ENCODE measurements at places on chromosomes 3 and 15.

DNA sequence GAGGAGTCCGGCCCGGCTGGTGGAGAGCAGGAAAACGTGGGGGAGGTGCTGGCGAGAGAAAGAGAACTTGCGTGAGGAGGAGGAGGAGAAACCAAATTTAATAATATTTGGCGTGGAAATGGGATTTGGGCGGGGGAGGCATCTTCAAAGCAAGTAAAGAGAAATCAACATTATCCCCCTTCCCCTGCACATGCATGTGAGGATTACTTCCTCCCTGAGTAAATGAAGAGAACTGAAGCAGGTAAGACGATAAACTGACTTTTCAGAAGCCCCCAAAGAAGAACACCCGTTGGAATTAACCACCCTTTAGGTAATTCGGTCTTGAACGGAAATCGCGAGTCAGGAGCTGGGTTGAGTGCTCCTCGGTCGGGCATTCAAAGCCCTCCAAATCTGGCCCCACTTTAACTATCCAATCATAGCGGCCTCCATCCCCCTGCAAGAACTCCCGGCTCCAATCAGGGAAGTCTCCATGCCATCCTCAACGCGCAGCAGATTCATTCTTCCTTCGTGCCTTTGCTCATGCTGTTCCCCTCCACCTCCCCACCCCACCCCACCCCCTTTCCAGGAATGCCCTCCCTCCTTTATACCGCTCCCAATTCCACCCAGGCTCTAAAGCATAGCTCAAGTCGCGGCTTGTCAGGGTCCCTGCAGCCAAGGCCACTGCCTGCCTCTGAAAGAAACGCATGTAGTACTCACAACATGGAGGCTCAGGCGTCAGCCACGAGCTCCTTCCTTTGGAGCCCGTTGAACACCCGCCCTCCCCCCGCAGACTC is 545 bp upstream of the RFX7 start:
- DNase-seq = peak; percentile 66

DNA sequence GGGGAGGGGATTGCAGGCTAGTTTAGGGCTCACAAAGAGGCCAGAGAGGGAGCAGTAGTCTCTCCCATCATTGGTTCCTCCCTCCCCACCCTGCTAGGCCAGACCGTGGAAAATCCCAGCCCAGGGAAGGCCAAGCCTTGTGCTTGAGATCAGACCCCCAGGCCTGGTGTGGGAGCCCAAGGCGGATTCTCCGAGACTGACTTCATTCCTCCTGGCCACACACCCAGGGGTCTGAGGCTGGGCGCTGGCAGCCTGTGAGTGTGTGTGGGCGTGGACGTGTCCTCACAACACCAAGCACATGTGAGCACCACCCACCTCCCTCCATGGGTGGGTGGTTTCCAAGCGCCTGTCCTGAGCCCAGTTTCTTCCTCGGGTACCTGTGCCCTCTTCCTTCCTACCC is 4.1 kb downstream of the LOXL1 start:
- no peak for DNase-seq

DNA sequence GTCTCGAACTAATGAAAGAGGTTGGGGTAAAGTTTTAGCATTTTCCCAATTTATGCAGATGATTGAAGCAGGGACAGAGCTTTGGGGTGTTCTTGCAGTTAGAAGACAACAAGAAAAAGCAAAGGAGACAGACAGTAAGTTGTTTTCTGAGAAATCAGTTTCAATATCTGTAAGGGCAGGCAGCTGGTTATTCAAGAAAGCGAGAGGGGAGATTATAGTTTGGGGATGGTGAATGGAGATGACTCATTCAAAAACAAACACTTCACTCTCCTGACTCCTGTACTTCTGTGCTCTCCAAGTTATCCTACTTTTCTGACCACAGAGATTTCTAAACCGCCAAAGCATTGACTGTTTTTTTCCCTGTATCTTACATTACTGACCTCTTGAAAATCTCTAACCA is 352.0 kb downstream of the GAP43 start:
- DNase-seq = no peak

- no peak for DNase-seq
These were observed 249.9 kb downstream of the ROBO1 start for GRCh38 chr3:79517766-79518413.

DNA sequence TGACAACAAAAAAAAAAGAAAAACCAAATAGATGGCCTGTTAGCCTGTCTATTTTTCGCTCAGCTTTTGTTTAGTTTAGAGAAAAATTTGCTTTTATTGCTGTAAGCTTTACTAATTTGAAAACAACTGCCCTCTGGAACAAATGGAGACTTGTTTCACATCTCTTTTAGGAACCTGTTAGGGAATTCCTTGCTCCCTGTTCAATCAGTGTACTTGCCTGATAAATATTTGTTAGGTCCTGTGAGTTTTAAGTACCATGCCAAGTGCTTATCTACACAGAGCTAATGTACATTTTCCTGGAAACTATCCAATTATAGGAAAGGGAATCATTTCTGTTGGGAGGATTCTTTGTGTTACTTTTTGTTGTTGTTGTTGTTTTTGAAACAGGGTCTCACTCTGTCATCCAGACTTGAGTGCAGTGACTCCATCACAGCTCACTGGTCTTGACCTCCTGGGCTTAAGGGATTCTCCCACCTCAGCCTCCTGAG is 3.5 kb upstream of the LIPH start:
- DNase-seq = no peak

DNA sequence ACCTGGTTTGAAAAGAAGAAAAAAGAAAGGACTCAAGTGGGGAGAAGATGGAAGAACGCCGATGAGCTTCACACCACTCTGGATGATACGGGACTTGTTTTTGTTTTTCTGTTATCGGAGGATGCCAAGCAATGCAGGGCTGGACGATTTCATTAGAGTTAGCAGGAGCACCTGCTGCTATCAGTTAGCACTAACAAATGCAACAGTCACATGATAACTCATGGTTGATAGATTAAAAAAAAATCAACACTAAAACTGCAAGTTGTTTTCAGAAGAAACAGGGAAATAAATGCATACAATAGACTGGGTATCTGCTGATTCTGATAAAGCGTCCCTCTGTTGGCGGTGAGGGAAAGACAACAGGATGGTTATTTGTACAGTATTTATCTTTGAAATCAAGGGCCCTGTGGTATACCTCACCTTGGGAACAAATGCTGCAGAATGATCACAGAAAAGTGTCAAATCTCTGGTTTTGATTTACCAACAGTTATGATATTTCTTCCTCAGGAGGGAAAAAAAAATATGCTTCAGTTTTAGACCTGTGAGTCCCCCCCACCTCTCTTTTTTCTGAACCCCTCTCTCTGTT is 575.1 kb downstream of the FOXP1 start:
- no peak for DNase-seq

- DNase-seq = no peak
These were observed at the start of gene LCTL for GRCh38 chr15:66565741-66566144. Gene LCTL, minus strand, starts transcription at chr15:66565998. Its CDS starts 633 bp downstream, at chr15:66565365.

GRCh38 chr3:30625541-30626438 is 19.4 kb downstream of the TGFBR2 start:
- no peak for DNase-seq

DNA sequence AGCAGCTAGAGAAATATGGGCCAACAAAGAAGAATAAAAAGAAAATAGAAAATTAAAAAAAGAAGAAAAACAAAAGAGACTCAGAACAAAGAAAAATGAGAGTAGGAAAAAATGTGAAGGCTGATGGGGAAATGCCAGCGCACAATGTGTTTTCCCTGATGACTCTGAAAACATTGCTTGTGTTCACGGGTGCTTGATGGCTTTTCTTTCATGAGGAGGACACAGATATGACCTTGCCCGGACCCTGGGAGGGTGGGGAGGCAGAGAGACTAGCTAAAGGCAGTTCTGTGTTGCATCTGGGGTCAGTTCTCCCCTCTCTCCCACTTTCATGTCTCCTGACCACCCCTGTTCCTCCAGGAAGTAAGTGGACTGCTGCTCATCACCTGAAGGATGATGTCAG is 125.9 kb downstream of the MOBP start:
- no peak for DNase-seq

DNA sequence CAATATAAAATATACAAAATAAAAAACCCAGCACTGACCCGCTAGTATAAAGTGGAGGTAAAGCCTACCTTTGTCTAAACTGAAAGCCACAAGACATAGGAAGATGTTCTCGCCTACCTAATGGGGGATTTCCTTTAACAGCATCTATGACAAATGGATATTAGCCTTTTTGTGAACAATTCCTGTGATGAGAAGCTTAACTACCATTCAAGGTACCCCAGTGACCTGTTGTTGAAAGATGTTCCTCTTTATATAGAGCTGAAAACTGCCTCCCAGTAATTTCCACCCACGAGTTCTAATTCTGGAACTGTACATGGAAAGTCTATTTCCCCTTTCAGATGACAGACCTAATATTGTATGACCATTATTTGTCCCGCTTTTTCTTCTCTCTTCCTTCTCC is 109.8 kb upstream of the RASGRP1 start:
- DNase-seq = no peak

- DNase-seq = no peak
These were observed 192.3 kb upstream of the ARHGEF26 start for GRCh38 chr3:153928851-153929250.

DNA sequence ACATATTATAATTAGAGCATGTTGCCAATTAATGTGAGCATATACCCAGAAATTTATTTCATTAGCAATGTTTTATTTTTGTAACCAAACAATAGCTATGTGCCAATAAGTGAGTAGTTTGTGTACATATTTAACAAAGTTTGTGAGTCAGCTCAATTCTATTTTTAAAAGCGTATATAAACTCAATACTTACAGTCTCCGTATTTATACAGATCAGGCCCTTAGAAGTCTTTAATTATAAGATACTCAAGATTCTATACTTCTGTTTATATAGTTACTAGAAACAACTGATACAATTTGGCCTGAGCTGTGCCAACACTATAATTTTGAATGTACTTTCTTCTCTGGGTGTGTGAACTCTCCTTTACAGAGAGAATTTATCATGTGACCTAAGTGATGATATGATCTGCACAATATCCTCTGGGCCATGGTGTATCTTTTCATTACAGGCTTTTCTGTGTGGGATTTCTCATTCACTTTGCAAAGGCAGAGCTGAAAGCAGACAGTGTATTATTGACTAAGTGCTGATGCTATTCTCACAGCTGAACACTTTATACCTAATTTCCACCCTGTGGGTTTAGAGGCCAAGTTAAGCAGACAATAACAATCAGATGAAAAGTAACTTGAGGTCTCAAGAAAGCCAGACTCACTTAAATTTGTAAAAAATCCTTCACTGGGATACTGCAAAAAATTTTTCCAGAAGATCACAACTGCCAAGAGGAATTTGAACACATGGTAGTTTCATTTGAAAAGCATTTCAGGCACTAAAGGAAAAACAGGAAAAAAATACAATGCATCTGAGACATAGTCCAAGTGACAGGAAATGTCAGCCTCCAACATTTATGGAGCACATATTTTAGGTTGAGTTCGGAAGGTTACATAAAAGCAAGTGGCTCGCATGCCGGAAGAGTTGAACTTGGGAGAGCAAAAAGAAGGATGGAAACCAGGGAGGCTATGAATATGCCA is 277.9 kb upstream of the SEMA6D start:
- no peak for DNase-seq
